ENCODE measurements at places on chromosomes 7 and 10.
A peak's percentile ranks its signal among the peaks of the same experiment; 100 is the strongest.

GRCh38 chr7:114302858-114303257 lies 111.8 kb upstream of the FOXP2 start:
- DNase-seq, result no peak

DNA sequence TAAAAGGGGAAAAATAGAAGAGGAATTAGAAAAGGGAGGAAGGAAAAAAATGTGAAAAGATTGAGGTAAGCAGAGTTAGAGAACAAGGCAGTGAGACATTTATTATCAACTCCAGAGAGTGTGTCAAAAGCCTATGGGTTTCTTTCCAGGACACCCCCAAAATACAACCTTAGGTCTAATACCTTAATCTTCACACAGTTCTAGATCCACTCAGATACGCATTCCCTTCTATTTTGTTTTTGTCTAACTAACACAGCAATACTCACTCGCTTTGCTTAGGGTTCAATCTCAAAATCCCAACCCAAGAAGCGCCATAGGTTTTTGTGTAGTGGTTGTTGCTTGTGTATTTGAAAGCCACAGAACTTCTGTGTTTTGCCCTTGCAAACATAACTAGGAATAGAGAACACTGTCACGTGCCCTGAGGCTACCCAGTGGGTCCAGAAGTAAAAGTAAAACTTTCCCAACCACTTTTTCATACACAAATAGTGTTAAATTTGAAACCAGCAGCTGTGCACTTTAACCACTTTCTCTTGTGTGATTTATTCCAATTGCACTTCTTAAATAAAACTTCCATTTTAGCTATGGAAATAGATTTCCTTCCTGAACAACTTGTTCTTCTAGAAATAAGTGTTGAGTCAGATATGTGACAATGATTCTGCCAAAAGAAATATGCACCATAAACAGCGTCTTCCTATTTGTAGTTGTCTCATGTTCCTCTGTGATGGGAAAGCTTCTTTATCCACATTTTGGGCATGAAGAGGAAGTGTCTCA lies 414.7 kb upstream of the GHITM start:
- DNase-seq, result no peak

GRCh38 chr10:127123626-127124025 lies 72.8 kb downstream of the INSYN2A start:
- no peak for DNase-seq

GRCh38 chr7:80659120-80660055 lies 20.9 kb downstream of the CD36 start:
- DNase-seq, result no peak

- DNase-seq, result no peak
Observed at GRCh38 chr7:107815254-107815882, 12.3 kb upstream of the SLC26A3 start.

GRCh38 chr7:69358163-69358821 lies 240.0 kb upstream of the AUTS2 start:
- DNase-seq, result no peak

DNA sequence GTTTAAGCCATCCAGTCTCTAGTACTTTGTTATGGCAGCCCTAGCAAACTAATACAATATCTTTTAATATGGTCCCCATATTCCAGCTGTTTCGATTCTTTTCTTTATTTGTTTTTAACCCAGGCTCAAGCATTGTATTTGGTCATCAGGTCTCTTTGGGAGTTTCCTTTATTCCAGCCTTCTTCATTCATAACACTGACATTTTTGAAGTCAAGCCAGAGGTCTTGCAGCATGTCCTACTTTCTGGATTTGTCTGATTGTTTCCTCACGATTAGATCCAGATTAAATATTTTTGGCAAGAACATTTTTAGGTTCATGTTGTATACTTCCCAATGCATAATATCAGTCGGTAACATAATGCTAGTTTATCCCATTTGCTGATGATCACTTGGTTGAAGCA lies 11.8 kb downstream of the SLC25A13 start:
- peak; percentile 34 for DNase-seq

DNA sequence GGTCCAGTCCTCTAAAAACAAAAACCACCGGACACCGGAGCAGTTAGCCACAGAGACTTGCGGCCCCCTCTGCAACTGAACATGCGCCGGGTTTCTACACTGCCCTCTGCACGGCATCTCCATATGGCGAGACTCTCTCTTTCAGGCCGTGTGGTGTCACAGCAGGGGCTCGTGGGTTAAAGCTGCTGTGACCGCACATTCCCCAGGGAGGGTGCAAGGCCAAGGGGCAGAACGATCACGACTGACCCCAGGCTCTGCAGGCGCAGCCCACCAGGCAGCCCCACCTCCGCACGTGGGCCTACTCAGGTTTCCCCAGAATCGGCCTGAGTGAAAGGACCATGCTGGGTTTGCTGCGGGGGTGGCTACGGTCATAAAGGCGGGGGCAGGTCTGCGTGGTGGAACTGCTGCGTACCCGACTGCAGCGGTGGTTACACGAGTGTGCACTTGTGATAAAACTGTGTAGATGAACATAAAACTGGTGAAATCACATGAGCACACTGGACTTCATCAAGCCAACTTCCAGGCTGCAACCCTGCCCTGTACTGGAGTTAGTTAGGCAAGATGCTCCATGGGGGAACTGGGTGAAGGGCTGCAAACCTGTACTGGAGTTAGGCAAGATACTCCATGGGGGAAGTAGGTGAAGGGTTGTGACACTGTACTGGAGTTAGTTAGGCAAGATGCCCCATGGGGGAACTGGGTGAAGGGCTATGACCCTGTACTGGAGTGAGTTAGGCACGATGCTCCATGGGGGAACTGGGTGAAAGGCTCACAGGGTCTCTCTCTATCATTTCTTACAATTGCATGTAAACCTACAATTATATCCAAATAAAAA lies 81.4 kb upstream of the PPP2R2D start:
- DNase-seq, result no peak

- DNase-seq, result no peak
Observed at GRCh38 chr10:60524541-60524940, 134.9 kb upstream of the ANK3 start.

GRCh38 chr10:99224766-99225165 lies 10.9 kb downstream of the HPSE2 start:
- DNase-seq, result no peak

- DNase-seq, result no peak
Observed at GRCh38 chr7:105131033-105131656, 117.1 kb downstream of the KMT2E start.

DNA sequence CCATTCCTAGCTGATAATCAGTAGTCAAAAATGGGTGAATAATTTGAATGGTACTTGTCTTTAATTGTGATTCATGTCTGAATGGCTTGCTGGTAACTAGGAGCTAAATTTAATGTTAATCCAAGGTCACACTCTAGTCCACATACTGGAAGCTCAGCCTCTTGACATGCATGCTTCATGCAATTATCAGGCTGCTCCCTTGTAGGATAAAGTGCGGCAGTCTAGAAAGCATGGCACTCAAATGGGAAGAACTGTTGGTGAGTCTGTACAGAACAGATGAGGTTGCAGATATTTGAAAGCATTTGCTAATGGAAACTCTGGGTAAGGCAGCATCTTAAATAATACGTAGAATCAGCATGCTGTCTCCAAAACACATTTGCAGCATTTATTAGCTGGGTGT lies 499.4 kb downstream of the AUTS2 start:
- no peak for DNase-seq

DNA sequence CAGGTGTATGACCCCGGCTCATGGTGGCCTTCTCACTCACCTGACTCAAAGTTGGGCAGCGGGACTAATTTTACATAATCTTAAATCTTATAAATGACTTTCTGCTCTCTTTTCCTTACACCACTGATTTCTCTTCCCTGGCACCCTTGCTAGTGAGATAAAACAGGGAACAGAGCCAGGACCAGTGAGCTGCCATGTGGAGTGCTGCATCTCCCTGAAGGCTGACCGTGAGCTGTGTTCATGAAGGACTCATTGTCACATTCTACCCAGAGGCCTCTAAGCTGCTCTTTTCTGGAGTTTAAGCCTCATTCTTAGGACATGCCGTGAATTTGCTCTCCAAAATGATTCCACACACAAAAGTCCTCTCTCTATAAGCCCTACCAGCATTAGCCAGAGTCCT lies 762.3 kb downstream of the AUTS2 start:
- no peak for DNase-seq

GRCh38 chr10:91034494-91035159 lies 113.7 kb upstream of the ANKRD1 start:
- peak; percentile 71 for DNase-seq

DNA sequence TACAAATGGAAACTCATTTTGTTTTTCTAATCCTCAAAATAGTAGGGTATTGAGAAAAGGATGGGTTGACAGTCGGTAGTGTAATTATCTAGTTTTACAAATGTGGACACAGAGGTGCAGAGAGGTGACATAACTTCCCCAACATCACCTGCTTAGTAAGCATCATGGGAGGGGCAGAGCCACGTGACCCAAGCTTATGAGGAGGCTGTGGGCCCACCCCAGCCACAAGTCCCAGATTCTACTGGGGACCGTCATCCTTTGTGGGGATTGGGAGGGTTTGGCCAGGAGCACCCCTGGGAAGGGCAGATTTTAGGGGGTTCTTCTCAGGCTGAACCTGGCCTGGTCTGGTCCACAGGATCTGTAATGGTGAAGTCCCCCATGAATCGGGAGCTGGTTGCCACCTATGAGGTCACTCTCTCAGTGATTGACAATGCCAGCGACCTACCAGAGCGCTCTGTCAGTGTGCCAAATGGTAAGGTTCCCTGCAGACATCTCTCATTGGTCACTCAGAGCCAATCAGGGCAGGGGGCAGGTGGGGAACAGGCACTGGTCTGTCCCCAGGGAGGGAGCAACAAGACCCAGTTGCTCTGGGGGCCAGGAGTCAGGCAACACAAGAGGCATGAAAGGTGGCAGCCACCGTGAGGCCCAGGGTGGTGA lies 23.6 kb upstream of the VSIR start:
- DNase-seq, result no peak

DNA sequence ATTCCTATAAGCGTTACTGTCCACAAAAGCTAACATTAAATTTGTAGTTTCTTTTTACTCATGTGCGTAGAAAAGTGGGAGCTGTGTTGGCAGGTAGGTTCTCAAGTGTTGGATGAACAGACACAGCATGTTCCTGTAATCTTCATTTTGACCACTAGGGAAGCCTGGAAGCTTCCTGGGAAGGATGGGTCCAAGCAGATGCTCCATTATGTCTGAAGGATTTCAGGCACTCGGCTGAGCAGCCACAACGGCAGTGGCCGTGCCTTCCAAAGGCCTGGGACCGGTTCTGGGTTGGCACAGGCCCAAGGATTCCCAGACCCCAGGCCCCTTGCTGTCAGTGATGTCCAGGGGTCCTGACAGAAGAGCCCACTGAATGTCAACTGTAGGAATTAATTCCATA lies 386.3 kb downstream of the TNS3 start:
- DNase-seq, result no peak

DNA sequence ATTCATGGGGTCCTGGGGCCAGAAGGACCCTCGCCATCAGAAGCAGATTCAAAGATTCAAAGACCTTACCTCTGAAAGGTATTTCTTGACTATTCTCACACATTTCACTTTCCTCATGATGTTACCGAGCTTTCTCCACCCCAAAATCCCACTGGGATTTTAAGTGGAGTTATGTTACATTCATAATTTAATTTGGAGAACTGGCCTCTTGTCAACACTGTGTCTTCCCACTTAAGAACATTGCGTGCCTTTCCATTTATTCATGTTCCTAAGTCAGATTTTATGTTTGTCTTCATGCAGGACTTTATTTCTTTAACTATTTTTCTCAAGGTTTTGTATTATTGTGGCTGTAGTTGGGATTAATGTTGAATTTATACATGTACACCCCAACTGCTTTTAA lies 123.5 kb upstream of the BMPER start:
- DNase-seq, result no peak

- no peak for DNase-seq
Observed at GRCh38 chr10:103847909-103848468, 7.4 kb downstream of the SH3PXD2A start.

DNA sequence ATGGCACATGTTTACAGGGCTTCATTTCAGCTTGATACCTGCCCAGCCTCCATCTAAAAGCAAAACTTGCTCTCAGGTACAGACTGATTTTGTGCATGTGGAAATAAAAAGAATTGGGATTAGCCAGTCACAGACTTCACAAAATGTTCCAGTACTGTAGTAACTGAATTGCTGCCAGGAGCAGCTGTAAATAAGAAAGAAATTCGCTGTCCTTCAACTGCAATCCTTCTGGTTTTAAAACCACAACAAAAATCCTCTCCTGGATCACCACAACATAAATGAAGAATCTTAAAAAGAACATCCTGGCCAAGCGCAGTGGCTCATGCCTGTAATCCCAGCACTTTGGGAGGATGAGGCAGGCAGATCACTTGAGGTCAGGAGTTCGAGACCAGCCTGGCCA lies 3.9 kb upstream of the MIOS start:
- no peak for DNase-seq

DNA sequence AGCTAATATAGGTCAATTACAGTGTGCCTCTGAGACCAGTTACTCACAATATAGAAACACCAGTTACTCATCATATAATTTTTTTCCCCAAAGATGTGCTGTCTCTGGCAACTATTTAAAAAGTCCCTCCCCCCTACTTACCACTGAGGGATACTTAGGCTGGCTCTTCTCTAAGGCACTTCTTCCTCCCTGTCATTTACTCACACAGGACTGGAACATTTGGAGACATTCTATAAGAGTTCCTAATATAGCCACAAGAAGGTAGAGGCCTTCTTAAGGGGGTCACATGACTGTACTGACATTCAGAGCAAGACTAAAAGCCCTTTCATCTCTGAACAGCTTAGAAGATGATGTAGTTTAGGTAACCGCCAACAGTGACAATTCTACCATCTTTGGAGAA lies 44.4 kb upstream of the SLIT1 start:
- DNase-seq, result no peak

GRCh38 chr10:113084031-113084430 lies 134.0 kb downstream of the TCF7L2 start:
- no peak for DNase-seq

- DNase-seq, result no peak
Observed at GRCh38 chr7:368651-369475, 78.9 kb downstream of the FOXL3 start.

DNA sequence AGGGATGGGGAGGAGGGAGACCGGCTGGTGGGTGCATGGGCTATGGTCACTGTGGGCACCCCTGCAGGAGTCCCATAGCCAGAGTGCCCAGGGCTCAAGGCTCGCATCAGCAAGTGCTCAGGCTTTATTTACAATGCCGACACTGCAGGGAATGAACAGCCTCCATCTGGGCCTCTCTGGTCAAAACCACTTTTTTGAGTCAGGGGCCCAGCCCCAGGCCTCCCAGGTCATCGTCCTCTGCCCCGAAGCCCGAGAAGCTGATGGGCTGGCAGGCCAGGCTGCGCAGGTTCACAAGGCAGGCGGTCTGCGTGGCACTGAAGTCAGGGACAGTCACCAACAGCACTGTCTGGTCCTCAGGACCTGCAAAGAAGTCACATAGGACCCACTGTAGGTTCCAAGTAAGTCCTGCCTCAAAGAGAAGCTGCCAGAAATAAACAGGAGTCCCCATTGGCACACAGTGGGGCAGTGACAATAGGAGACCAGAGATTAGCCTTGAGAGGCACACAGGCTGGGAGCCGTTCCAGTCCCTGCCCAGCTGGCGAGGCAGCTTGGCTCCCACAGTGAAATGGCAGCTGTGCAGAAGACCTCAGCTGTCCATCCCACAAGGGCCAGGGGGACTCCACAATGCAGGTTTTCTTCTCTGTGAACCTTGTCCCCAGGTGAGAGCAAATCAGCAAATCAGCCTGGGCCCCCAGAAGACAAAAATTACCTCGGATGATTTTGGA lies 8.6 kb downstream of the POLD2 start:
- no peak for DNase-seq

- DNase-seq, result no peak
Observed at GRCh38 chr7:26556061-26556881, 264.6 kb downstream of the SNX10 start.

Data from uterus (tissue), 4 donors.